NCI-H510A treated with DMSO at 0.1 percent for 48 hours (cell line): ENCODE measurements at places on chromosomes 5 and 9.
A peak's percentile ranks its signal among the peaks of the same experiment; 100 is the strongest.

- DNase-seq = no peak
Measured at GRCh38 chr5:172544371-172545095, 90.2 kb upstream of the SH3PXD2B start.

DNA sequence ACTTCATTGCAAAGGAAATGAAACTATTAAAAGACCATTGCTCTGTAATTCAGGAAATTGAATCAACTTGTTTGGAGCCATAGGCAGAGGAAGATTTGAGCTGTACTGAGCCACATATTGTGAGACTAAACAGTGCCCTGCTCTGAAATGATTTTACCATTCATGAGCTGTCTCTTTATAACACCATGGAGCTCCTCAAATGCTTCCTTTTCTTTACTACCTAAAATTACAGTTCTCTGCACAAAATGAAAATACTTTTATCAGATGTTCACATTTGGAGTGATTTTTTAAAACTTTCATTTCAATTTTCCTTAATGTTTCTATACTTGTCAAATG is 97.9 kb downstream of the NLN start:
- DNase-seq = no peak

GRCh38 chr5:73900566-73900965 is 274.6 kb downstream of the ARHGEF28 start:
- DNase-seq = no peak

DNA sequence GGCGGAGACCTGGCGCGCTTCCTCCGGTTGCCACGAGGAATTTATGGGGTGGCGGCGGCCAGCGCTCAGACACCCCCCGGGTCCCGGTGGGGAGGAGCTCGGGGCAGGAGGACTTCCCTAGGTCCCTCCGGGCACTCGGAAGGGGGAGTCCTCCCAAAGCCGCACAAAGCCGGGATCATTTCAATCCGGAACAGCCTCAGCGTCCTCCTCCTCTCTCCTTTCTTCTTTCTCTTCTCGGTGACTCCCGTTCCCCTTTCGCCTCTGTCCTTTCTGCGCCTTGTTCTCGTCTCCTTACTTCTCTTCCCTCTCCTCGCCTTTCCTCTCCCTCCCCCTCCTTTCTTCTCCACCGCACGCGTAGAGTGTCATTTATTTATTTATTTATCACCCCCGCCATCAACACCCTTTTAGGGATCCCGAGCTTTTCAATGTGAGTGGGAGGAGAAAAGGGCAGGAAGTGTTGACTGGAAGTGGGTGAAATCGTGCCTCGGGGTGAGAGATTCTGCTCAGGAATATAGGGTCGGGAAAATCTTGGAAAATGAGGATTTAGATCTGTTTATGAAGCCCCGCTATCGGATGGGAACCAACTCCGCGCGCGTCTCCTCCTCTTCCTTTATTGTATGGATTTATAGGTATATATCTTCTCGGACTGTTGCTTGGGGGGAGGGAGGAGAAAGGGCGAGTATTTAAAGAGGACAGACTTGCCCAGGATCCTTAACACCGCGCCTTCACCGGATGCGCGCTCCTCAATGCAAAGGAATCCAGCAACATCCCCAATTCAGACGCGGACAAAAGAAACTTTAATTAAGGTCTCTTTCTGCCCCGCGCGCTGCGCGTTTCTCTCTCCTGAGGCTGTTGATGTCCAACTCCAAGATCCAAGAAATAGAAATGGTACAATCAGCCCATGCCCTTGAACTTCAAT is 2.0 kb upstream of the ZNF462 start:
- DNase-seq = peak; percentile 48

DNA sequence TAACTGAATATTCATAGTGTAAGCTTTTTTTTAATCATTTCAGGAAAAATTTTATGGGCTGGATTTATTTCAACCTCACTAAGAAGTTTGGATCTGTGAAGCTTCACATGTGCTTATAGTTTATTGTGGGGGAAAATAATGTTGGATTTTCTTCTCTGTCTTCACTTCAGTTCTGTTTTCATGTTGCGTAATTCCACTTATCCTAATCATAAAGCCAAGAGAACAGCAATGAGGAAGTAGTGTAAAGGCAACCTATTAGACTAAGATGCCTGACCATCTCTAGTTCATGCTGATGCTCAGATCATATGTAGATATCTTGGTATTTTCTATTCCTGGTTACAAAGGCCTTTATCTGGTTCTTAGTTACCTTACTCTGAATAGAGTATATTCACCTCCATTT is 50.0 kb downstream of the CD180 start:
- DNase-seq = no peak

- no peak for DNase-seq
Measured at GRCh38 chr5:15031180-15031579, 159.6 kb upstream of the ANKH start.

- peak; percentile 19 for DNase-seq
Measured at GRCh38 chr5:44332285-44332971, 56.8 kb downstream of the FGF10 start.

DNA sequence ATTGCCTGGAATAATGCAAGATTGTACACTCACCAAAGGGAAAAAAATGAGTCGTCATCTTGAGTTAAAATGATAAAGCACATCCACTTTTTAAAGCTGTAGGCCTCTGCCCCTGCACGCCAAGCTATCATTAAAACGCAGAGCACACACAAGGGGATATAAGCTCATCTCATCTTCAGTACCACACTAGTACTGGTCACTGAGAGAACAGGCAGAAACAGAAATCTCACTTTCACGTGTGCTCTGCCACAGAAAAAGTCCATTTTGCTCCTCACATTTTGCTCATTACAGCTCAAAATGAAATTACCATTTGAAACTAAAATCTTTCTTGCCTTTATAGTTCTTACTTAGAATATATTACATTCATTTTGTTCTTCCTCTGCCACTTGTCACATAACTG is 99.2 kb upstream of the SLC30A5 start:
- DNase-seq = no peak

- DNase-seq = no peak
Measured at GRCh38 chr5:133510634-133511262, 101.6 kb downstream of the FSTL4 start.

GRCh38 chr5:73895471-73895870 is 269.5 kb downstream of the ARHGEF28 start:
- DNase-seq = no peak

DNA sequence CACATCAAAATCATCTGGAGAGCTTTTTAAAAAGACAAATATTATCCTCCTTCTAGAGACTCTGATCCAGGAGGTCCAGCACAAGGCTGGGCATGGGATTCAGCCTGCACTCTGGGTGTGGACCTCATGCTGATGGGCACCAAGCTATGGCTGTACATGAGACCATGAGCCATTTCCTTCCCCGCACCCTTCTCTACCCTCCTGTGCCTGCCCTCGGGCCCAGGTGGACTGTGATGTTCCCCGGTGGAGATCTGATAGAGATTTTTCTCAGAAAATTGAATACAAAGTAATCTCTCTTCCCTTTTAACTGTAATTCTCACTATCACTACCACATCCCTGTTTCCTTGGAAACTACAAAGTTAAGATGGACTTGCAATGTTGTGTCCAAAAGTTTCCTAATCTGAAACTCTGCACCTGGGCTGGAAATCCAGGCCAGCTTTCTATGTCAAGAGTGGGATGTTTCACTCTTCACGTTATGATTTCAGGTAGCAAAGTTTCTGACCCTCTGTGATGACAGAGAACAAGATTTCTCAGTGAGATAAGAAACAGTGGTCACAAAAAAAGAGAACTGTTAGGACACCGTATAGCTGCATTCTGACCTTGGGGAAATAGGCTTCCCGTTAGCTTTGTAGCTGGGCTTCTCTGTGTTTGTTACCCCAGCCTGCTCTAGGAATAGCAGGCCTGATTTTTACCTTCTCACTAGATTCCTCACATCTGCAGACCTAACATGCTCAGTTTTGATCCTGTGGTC is 11.5 kb downstream of the SFXN1 start:
- no peak for DNase-seq

DNA sequence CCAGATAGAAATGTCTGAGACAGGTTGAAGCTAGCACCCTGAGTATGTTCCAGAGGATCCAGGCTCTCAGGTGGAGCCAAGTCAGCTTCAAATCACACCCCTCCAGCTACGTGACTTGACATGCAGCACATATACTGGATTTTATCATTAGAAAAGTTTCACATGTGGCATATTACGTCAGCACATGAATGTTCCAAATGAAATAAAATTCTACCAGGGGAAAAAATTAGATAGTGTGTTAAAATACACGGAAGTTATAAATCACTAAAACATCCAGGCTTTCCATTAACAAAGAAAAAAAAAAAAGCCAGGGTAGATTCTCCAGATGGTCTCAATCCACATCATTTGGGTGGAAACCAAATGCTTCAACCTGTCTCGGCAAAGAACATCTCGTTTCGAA is 251.6 kb downstream of the MPDZ start:
- no peak for DNase-seq

GRCh38 chr5:52859628-52860027 is 71.9 kb downstream of the ITGA1 start:
- no peak for DNase-seq

DNA sequence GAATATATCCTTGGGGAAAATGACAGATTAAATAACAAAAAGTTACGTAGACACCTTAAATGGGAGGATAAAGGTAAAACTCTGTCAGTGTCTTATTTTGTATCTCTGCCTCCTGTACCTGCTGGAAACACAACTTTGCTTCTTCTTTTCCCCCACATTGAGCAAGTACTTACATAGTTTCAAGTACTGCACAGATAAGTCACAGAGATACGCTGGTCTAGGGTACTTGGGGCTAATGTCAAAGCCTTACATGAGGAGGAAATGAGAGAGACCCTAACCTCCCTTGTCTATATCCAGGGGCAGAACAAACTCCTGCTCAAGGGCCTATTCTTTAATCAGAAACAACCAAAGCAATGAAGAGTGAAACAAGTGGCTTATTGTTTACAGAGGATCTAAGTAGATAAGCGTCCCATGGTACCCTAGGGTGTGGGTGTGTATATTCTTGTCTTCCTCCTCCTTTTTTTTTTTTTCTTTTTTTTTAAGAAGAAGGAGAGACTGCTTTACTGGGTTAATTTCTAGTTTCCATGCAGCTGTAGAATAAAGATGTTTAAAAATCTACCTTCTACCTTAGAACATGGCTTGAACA is 43.1 kb downstream of the ELL2 start:
- DNase-seq = no peak

- no peak for DNase-seq
Measured at GRCh38 chr5:158754018-158754514, 345.6 kb downstream of the EBF1 start.

- DNase-seq = no peak
Measured at GRCh38 chr5:148864113-148864841, 37.9 kb downstream of the ADRB2 start.

- no peak for DNase-seq
Measured at GRCh38 chr9:135551031-135551430, 5.1 kb downstream of the OBP2A start.

- DNase-seq = peak; percentile 23
Measured at GRCh38 chr9:132744881-132745755, 74.9 kb downstream of the GTF3C4 start.

- DNase-seq = no peak
Measured at GRCh38 chr5:60634051-60634450, 65.9 kb downstream of the DEPDC1B start.

- no peak for DNase-seq
Measured at GRCh38 chr9:115629879-115630840, 512.2 kb upstream of the TNC start.

GRCh38 chr5:132466433-132467286 is 23.9 kb downstream of the IRF1 start:
- DNase-seq = no peak

GRCh38 chr9:4081956-4082355 is 217.9 kb downstream of the GLIS3 start:
- DNase-seq = no peak

DNA sequence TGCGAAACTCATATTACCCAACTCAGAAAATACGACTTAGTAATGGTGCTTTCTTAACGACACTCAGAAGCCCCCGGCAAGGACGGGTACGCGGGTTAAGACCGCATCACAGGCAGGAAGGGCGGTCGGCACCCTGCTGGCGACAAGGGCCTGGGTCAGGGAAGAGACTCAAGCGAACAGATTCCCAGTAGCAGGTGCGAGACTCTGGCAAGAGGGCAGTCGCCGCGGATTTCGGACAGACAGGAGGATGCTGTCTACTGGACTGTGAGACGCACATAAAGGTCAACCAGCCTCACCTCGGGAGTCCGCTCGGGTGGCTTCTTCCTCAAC is 398 bp downstream of the RAPGEF6 start:
- peak; percentile 40 for DNase-seq

DNA sequence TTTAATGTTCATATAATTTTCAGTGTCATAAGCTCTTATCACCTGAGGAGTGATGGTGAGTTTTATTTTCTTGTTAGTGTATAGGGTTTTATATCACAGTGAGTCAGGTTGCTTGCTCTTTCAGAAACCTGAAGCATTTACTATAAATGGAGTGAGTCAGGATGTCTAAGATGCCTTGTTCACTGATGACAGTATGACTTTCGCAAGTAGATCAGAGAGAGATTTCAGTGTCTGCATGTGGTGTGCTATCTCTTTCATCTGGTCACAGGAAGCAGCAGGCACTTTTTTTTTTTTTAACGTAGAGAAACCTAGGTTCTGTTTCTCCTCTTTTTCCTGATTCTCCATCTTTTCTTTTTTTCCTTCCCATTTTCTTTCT is 237.1 kb downstream of the DMRTA1 start:
- no peak for DNase-seq

DNA sequence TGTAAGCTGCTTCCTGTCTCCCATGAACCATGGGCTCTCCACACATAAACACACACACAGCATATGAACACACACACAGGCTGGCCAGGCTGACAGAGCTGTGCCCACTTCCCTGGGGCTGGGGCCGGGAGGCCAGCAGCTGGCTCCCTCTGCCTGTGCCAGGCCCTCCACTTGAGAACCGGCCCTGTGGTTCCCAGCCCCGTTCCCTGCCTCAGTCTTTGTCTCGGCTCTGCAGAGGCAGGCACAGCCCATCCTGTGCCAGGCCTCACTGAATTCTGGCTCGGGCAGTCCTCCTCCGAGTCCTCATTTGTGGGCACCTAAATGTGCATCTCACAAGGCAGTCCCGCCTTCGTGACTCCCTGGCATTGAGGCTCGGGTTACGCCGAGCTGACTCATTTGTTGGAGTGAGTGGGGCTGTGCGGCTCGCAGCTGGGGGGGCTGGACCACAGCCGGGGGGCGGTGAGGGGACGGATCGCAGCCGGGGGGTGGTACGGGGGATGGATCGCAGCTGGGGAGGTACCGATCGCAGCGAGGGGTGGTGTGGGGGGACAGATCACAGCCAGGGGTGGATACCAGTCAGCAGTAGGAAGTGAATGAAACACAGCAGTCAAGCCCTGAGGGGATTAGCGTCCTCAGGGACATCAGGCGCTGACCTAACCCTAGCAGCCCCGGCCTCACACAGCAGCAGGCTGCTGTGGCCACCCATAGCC is 72.3 kb downstream of the PSMB7 start:
- DNase-seq = peak; percentile 37

- DNase-seq = no peak
Measured at GRCh38 chr5:143977891-143978461, 166.0 kb downstream of the HMHB1 start.

DNA sequence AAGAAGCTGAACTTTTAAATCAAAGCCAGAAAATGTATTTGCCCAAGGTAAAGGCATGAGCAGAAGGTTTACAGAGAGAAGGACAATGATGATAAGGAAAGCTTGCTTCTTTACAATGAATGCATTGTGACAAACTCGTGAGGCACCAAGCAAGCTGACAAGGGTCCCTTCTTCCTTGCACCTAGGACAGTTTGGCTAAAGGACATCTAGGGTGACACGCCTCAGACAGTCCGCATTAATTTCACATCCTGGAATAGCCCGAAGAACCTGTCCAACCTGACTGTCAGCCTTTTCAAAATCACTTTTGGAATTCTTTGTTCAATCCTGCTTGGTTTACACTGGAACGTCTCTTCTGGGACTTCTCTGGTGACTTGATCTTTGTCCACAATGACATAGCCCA is 146.4 kb upstream of the MAP3K1 start:
- peak; percentile 15 for DNase-seq
